ENCODE measurements at places on chromosomes 4 and X. TPM values are rescaled to one million over a fixed set of nuclear protein-coding genes. Genes with fewer than 3 reads are reported as not detected.

The DRD5 gene
- total RNA-seq, result not detected

GRCh38 chr4:35201403-35201802 lies 1042.9 kb downstream of the ARAP2 start:
- H3K4me3 ChIP-seq, result no peak overlapping the region
- H3K27ac ChIP-seq, result no peak overlapping the region
- no peak for DNase-seq
- no peaks in the 10 kb centered on the region for H3K4me1 ChIP-seq
- no peaks in the 10 kb centered on the region for H3K36me3 ChIP-seq

DNA sequence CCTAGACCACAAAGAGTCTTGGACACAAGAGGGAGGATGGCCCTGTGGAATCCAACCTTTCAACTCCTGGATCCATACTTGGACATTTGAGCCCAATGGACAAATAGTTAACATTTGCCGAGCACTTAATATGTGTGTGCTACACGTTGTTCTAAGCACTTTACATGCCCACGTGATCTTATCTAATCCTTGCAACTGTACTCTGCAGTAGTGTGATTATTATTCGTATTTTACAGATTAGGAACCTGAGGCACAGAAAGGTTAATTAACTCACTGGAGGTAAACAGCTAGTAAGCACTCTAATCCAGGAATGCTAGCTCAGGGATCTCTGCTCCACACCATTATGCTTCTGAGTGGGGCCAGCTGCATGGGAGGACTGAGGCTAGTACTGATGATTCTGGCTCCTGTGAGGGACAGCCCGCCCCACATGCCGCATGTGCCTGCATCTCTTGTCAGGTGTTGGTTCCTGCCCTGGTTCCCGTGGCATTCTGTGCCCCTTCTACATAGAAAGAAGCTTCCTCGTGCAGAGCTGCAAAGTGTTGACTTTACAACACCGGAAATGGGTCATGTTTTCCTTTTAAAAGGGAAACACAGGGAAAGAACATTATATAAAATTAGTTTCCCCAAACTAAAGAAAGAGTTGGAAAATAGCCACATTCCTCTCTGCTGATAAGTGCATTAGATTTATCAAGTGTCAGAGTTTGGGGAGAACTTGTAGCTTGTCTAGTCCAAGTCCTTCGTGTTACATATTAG lies 34.8 kb downstream of the PLAC1 start:
- H3K27me3 ChIP-seq, result no peaks in the 10 kb centered on the region
- no peaks in the 10 kb centered on the region for H3K36me3 ChIP-seq
- no peak overlapping the region for H3K4me3 ChIP-seq
- H3K4me1 ChIP-seq, result no peaks in the 10 kb centered on the region

GRCh38 chrX:24890677-24891076 lies 125.1 kb downstream of the ARX start:
- H3K27me3 ChIP-seq, result no peaks in the 10 kb centered on the region
- H3K4me3 ChIP-seq, result no peak overlapping the region
- no peaks in the 10 kb centered on the region for H3K4me1 ChIP-seq
- H3K36me3 ChIP-seq, result peaks cover 8% of the 10 kb centered on the region
- H3K27ac ChIP-seq, result no peak overlapping the region
- no peak for DNase-seq

- H3K4me1 ChIP-seq, result peaks cover 6% of the 10 kb centered on the region
- peak; percentile 94 for DNase-seq
These were observed 3.4 kb downstream of the TFE3 start for GRCh38 chrX:49039598-49040375.

GRCh38 chr4:121228848-121229247 lies 64.7 kb upstream of the TNIP3 start:
- no peak overlapping the region for H3K27ac ChIP-seq
- no peak overlapping the region for H3K4me3 ChIP-seq
- no peaks in the 10 kb centered on the region for H3K27me3 ChIP-seq
- no peaks in the 10 kb centered on the region for H3K4me1 ChIP-seq
- H3K36me3 ChIP-seq, result no peaks in the 10 kb centered on the region

GRCh38 chr4:39410415-39410814 lies 3.7 kb downstream of the KLB start:
- H3K27me3 ChIP-seq, result no peaks in the 10 kb centered on the region
- DNase-seq, result no peak
- no peaks in the 10 kb centered on the region for H3K36me3 ChIP-seq
- H3K27ac ChIP-seq, result no peak overlapping the region
- no peaks in the 10 kb centered on the region for H3K4me1 ChIP-seq

The MAGIX gene
- total RNA-seq, result 0.46 TPM

- DNase-seq, result no peak
- no peaks in the 10 kb centered on the region for H3K4me1 ChIP-seq
- H3K4me3 ChIP-seq, result no peak overlapping the region
- H3K27ac ChIP-seq, result no peak overlapping the region
These were observed 54.1 kb upstream of the CLDN34 start for GRCh38 chrX:9913146-9913433.

GRCh38 chr4:95360256-95360903 lies 188.4 kb downstream of the UNC5C start:
- no peaks in the 10 kb centered on the region for H3K27me3 ChIP-seq
- no peak overlapping the region for H3K27ac ChIP-seq
- H3K4me1 ChIP-seq, result no peaks in the 10 kb centered on the region

GRCh38 chr4:81550388-81550859 lies 78.7 kb upstream of the RASGEF1B start:
- DNase-seq, result no peak
- H3K27ac ChIP-seq, result no peak overlapping the region
- H3K27me3 ChIP-seq, result no peaks in the 10 kb centered on the region
- H3K36me3 ChIP-seq, result no peaks in the 10 kb centered on the region

DNA sequence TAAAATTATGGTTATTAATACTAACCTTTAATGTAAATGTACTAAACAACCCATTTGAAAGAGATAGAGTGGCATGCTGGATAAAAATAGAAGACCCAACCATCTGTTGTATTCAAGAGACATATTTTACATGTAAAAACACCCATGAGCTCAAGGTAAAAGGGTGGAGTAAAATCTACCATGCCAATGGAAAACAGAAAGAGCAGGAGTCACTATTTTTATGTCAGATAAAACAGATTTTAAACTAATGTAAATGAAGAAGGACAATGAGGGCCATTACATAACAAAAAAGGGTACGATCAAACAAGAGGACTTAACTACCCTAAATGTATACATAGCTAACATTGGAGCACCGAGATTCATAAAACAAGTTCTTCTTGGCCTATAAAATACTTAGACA lies 66.3 kb downstream of the ITM2A start:
- no peaks in the 10 kb centered on the region for H3K36me3 ChIP-seq
- no peaks in the 10 kb centered on the region for H3K27me3 ChIP-seq
- no peak overlapping the region for H3K27ac ChIP-seq
- H3K4me3 ChIP-seq, result no peak overlapping the region
- no peaks in the 10 kb centered on the region for H3K4me1 ChIP-seq
- DNase-seq, result no peak

The PCGF3 gene
- 49.7 TPM for total RNA-seq

DNA sequence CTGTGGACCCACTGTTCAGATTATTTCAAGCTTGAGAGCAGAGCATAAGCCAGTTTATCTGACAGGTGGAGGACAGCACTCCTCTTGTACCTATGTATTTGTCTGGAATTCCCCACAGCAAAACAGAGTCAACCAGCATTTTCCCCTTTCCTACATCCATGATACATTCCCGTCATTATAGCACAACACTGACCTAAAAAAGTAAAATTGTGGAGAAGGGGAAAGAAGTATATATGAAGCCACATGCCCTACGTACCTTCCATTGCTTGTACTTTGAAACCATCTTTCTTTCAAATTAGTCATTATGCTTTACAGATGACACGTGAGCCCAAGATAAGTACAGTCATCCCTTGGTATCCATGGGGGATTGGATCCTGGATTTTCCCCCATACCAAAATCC lies 73.3 kb downstream of the KLHL8 start:
- H3K36me3 ChIP-seq, result no peaks in the 10 kb centered on the region
- no peak overlapping the region for H3K4me3 ChIP-seq
- DNase-seq, result no peak
- H3K27me3 ChIP-seq, result no peaks in the 10 kb centered on the region
- H3K27ac ChIP-seq, result no peak overlapping the region
